ENCODE measurements at places on chromosomes 16 and 17.
A peak's percentile ranks its signal among the peaks of the same experiment; 100 is the strongest.

DNA sequence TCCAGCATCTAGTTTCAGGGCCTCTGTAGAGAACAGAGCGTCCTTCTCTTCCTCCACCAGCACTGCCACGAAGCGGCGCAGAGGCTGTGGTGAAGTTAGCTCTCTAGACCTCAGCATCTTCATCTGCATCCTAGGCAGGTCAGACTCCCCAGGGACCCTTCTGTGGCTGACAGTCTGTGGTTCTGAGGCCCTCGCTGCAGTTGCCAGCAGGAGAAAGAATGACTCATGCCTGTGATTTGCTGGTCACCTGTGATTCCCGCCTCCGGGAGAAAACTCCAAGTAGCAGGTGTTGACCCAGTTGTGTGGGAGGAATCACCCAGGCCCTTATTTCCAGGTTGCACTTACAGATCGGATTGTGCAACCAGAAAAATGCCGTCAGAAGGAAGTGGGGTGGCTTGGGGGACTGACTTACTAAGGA, 117.3 kb upstream of the CACNG5 start:
- peak; percentile 46 for DNase-seq

DNA sequence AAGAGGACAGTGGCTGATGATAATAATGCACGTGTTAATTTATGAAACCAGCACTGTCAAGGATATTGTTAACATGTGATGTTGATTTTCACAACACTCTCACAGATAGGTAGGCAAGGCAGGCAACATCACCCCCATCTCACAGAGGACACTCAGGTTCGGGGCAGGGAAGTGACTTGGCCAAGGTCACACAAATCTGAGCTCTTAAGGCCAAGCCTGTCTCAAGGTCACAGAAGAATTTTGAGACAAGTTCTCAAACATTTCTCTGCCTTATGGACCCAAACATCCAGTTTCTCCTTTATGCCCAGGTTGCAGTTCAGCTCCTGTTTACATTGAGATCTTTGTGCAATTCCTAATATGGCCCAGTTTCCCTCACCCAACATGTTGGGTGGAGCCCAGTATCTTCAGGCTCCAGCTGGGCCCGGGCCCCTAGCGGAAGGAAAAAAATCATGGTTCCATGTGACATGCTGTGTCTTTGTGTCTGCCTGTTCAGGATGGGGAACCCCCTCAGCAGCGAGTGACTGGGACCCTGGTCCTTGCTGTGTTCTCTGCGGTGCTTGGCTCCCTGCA, 1.3 kb downstream of the SLC2A4 start:
- DNase-seq: no peak

GRCh38 chr17:79395545-79395944, 215.3 kb downstream of the RBFOX3 start:
- DNase-seq: no peak

DNA sequence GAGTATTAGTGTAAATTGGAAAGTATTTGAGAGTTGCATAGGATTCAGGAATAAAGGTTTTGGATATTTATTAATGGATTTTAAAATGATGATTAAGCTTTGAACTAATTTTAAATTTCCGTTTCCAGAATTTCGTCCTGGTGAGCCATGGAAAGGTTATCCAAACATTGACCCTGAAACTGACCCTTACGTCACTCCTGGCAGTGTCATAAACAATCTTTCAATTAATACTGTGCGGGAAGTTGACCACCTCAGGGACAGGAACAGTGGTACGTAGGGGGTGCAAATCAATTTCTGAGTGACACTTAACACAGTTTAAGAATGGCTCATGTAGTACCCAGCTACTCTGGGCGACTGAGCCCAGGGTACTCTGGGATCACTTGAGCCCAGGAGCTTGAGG, 29.1 kb upstream of the SLC5A11 start:
- no peak for DNase-seq

GRCh38 chr17:79515110-79515509, 95.7 kb downstream of the RBFOX3 start:
- peak; percentile 58 for DNase-seq

GRCh38 chr17:81890447-81891302, 711 bp downstream of the ALYREF start:
- DNase-seq: no peak

Measured in posterior vena cava (tissue), 2 donors.